ENCODE measurements at places on chromosomes 6 and 20.
A peak's percentile ranks its signal among the peaks of the same experiment; 100 is the strongest.

DNA sequence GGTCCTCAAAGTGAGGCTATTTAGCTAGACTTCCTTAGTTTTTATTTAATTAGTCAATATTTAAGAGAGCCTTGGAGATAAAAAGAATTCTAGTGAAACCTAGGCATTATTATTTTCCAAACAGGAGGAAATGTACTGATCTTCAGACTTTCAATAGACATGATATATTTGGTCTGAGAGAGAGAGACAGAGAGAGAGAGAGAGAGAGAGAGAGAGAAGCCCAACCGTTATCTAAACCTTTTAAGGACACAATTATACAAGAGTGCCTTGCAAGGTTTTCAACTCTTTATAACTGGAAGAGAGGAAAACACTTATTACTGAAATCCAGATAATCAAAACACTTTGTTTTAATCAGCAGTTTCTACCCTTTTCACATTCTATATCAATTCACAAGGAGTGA lies 64.8 kb downstream of the BACH2 start:
- no peak for DNase-seq

- no peak for DNase-seq
Observed at GRCh38 chr6:5125152-5126006, 40.2 kb downstream of the PPP1R3G start.

DNA sequence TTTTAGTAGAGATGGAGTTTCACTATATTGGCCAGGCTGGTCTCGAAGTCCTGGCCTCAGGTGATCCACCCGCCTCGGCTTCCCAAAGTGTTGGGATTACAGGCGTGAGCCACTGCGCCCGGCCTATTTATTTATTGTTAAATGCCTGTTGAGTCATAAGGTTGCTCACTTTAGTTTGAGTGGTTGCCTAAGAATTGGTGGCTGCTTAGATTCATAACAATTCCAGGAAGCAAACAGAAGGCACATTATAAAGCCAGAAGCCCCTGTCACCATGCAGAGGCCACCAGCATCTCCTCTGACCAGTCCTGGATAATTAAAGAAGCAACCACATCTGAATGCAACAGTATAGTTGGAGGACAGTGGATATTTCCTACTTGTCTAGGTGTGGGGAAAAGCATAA lies 24.0 kb upstream of the ARMH2 start:
- no peak for DNase-seq

- DNase-seq: peak; percentile 5
Observed at GRCh38 chr6:96939007-96939805, 14.7 kb downstream of the KLHL32 start.

GRCh38 chr6:54981276-54981609 lies 134.7 kb downstream of the FAM83B start:
- DNase-seq: no peak

DNA sequence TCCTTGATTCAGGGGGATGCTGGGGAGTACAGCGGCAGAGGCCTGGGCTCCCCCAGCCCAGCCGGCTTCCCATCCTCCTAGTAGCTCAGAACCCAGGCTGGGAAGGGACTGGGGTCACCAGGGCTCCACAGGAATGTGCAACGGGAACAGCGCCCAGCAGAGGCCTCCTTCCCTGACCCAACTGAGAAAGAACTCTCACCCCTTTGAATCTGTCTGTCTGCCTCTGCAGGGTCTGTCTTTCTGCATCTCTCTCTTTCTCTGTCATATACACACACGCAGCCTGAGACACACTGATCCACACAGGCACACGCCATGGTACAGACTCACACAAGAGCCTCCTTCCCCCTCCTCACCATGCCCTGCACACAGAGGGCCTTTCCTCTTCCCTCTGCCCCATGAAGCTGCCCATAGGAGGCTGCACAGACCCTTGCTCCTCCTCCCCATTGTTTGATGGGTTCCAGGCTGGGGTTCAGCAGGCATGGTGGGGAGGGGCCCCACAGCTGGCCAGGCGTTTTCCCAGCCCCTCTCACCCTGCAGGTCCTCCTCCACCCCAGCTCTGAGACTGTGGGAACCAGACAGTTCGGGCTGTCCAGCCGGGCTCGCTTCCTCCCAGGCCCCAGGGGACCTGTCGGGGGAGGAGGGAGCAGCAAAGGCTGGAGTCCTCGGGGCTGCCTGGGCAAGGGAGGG lies 2.8 kb downstream of the FOXS1 start:
- DNase-seq: no peak

DNA sequence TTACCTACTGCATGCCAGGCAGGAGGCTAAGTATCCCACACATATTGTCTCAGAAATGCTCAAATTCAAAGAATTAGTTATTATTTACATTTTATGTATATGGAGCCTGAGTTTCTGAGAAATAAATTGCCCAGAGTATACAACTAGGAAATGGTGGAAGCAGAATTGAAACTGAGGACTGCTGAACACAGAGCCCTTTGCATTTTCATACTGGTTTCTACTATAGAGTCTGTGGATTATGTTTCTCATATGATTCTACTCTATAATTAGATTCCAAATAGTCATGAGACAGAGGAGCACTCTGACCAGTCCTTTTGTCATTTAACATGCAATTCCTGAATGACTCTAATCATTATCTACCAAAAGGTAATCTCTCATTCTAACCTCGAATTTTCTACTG lies 254.3 kb downstream of the LMBRD1 start:
- no peak for DNase-seq

GRCh38 chr20:33840759-33841435 lies 29.7 kb downstream of the CHMP4B start:
- no peak for DNase-seq

- no peak for DNase-seq
Observed at GRCh38 chr6:52361414-52361944, 472 bp upstream of the PAQR8 start.

GRCh38 chr6:157814883-157815282 lies 8.2 kb upstream of the SNX9 start:
- DNase-seq: no peak

GRCh38 chr6:143299253-143300166 lies 151.0 kb downstream of the ADAT2 start:
- no peak for DNase-seq

- DNase-seq: no peak
Observed at GRCh38 chr6:57130661-57131177, 40.7 kb downstream of the ZNF451 start.

DNA sequence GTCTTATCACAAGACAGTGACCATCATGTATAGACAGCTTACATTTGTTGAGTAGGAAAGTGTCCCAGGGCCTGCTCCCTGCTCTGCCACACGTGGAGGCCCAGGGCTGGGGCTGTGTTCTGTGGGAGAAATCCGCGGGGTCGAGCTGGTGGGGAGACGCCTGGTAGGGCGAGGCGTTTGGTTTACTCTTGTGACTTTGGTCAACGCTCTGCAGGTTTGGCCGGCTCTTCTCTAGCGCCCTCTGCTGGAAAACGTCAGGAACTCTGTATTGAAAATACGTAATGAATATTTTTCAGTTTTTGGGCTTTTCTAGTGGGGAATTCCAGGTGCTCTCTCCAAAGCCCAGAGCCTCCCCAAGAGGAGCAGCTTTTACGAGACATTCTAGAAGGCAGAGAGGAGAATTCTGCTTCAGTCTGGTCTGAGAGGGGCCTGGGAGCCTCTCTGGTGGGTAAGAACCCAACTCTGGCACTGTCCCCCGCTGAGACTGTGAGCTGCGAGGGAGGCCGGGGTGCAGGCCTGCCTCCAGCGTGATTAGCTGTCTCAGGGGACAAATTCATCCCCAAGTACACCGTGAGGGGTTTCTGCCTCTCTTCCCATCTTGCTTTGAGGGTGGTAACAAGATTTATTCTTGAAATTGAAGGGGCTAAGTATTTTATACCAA lies 112.6 kb upstream of the RALGAPA2 start:
- DNase-seq: peak; percentile 84

DNA sequence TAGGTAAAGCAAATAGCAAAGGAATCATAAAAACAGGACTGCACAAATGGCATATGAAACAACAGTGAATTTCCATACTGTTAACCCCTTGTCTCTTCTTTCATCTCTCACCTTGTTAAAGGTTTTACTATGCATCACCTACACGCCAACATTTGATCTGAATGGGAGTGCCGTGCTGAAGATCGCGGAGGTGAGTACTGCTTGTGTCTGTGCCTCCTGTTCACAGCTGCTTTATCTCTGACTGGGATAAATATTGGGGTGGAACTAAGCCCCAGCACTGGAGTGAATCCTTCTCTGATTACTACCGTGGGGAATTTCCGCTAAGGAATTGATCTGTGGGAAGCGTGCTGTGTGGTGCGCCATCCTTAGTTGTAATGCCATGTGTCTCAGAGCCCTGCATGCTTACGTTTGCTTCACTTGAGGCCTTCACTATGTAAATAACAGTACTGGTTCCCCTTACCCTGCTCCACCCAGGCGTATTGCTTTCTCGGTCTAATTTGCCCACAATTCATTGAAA lies 11.4 kb upstream of the PBOV1 start:
- peak; percentile 28 for DNase-seq

DNA sequence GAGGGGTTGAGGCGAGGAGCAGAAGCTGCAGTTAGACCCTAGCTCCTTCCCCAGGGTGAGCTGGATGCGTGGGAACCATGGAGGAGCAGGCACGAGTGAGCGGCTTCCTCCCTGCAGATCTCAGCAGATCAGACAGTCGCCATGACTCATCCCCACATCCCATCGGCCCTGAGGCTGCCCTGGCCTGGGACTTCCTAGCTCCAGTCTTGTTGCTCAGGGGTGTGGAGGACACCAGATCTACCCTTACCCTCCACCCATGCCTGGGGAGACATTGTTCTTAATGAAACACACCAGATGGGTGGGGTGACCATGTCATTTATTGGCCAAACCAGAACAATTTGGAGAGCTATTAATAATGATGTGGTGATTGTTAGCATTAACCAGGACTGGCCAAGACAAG lies 36.3 kb upstream of the TGM2 start:
- no peak for DNase-seq

DNA sequence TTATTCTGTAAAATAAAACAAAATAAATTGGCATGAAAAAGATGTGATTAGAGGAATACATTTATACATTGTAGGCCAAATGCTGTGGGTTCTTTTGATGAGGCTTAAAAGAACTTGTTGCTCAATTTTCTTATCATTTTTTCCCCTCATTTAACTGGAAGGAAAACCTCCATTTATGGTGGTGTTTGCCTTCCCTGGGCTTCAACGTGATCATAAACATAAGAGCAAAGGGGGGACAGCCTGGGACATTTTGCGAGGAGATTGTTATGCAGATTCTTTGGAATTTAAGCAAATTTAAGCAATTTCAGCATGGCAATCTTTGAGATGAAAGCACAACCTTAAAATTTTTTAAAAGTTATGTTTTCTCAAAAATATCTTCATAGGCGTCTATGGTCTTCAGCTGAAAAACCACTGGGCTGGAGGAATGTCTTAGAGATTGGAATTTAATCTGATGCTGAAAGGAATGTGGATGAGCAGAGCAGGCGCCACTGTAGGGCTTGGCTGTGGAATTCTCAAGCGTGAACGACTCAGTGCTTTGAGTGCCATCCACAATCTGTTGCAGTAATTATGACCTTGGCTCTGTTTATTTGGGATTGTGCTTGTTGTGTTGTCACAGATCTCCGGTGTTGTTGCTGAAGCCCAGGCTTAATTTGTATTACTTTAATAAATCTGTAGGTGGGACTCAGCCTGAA lies 149.4 kb upstream of the MLIP start:
- no peak for DNase-seq

DNA sequence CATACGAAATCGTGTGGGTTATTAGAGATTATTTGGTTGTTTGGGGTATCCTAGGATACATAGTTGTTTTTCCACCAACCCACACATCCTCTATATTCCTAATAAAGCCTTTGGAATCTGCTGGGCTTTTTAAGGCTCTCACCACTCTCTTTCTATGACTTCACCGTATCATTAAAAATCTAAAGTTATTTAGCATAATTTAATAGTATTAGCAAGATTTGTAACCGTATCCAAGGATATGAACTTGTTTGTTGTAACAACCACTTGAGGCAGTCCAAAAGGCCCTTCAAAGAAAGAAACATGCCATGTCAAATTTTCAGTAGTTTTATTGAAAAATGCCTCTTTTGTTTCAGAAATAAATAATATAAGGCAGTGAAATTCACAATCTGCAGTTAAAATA lies 121.8 kb downstream of the COL12A1 start:
- no peak for DNase-seq

DNA sequence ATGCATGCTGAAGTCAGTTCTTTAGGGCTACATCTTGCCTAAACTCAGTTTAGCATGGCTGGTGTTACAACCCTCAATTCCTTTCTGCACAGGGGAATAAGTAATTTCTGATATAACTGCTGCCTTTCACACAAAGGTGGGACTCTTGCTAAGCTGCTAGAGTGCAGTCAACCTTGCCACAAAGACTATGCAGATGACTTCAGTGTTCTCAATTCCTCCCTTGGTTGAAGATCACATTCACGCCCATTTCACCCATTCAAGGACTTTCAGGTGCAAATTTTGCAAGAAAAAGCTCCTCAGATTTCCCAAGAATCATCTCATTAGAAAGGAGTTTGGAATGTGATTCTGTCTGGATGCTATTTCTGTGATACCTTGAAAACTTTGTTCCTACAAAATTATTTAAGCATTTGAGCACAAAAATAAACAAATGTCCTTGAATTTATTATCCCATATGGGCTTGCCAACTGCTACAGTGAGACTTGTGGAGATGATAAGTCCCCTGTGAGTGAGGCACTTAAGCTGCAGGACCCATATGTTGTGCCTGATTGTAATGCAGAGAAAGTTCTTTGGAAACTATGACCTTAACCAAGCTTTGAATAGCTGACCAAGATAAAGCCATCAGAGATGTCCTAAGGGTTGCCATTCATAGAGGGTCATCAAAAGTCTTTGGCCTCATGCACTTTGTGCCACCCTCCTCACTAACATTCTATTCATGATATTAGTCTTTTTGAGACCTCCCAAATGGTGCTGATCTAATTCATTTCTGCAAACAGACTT lies 111.8 kb downstream of the PLCB4 start:
- DNase-seq: no peak

DNA sequence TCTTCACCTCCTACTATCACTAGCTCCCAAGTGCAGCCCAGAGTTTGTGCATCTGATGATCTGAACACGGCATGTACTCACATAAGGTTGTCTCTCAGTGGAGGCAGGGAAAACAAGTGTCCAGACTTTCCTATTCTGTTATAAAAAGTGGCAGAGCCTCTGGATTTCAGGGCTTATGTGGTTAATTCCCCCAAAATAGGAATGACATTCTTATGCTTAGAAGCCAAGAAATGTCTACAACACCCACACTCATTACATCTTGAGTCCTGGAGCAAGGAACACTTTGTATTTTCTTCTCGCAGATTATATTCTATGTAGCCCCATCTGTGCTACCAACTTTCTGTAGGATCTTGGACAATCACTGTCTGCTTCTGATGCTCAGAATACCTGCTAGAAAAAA lies 13.5 kb upstream of the SEMG1 start:
- no peak for DNase-seq

DNA sequence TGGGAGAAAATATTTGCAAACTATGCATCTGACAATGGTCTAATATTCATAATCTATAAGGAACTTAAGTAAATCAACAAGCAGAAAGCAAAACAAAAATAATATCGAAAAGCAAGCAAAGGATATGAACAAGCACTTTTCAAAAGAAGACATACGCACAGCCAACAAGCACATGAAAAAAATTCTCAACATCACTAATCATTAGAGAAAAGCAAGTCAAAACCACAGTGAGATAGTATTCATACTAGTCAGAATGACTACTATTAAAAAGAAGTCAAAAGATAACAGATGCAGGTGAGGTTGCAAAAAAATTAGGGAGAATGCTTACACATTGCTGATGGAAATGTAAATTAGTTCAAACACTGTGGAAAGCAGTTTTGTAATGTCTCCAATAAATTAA lies 410.2 kb downstream of the MMUT start:
- DNase-seq: no peak

GRCh38 chr20:51931371-51931781 lies 129.1 kb upstream of the SALL4 start:
- peak; percentile 16 for DNase-seq

GRCh38 chr6:6466967-6467761 lies 121.4 kb upstream of the LY86 start:
- DNase-seq: peak; percentile 2
